NCI-H2029 treated with DMSO at 0.1 percent for 48 hours (cell line): ENCODE measurements at places on chromosomes 3 and 15.

- no peak for DNase-seq
These were observed 560.0 kb upstream of the CFAP20DC start for GRCh38 chr3:59609657-59610348.

- DNase-seq = no peak
These were observed 12.1 kb downstream of the GOLM2 start for GRCh38 chr15:44300572-44300971.

GRCh38 chr15:101127506-101128076, 124.3 kb downstream of the CHSY1 start:
- peak; percentile 11 for DNase-seq

DNA sequence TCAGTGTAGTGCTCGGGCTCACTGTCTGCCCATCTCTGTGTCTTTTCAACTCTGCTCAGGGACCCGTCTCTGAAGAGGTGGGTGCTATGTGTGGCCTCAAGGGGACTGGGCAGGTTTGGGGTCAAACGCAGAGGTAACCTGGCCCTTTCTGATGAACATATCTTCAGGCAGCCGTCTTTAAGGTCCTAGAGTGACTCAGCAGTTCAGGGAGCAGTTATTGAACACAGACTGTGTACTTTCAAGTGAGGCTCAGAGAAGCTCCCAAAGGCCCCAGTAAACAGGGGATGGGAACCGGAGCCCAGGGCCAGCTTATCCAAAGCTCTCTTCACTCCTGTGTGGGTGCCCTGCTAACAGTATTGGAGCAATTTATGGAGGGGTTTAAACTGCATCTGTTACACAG, 73.1 kb downstream of the WDR76 start:
- DNase-seq = no peak

- DNase-seq = no peak
These were observed 82.6 kb upstream of the TLE3 start for GRCh38 chr15:70180186-70180875.

GRCh38 chr3:194123726-194124125, 12.2 kb upstream of the HES1 start:
- DNase-seq = no peak

- no peak for DNase-seq
These were observed 515 bp downstream of the ADAM10 start for GRCh38 chr15:58748852-58749531.

DNA sequence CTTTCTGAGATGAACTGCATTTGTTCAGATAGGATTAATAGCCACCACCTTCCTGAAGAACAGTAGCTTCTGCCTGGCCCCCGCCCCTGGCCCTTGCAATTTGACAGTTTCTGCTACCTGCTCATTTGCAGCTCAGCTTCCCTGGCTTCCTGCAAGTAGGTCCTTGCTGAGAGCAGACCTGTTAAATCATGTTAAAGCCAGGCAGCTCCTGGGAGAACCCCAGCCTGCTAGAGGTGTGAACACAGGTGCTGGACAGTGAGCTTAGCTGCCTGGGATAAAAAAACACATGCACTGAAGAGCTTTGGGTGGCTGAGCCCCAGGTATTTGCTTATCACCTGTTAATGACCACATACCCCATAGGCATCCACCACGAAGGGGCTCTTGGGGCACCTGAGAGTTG, 143.4 kb downstream of the PTPRG start:
- no peak for DNase-seq

- no peak for DNase-seq
These were observed 19.5 kb upstream of the SPESP1 start for GRCh38 chr15:68910816-68911215.

GRCh38 chr3:25751725-25752124, 31.5 kb downstream of the NGLY1 start:
- no peak for DNase-seq

GRCh38 chr15:72182673-72183072, 14.9 kb downstream of the GRAMD2A start:
- no peak for DNase-seq

- DNase-seq = peak; percentile 90
These were observed 50.6 kb downstream of the SLC6A6 start for GRCh38 chr3:14452740-14453710.

DNA sequence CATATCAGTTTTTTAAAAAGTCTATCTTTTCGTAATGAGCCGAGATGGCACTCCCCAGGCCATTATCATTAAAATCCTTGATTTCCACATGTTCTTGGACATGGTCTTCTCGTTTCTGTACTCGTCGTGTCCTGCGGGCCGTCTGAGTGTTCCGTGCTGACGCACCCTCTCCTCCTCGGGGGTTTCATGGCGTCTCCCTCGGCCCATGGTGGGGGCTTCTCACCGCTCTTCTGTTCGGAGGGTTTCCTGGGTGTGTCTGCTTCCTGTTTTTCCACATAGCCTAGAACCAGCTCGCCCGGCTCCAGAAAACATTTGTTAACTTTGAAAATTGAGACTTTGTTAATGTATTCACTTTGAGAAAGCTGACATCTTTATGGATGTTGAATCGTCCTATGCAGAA, 92.7 kb downstream of the VGLL4 start:
- no peak for DNase-seq

- no peak for DNase-seq
These were observed 15.0 kb upstream of the CCDC50 start for GRCh38 chr3:191314109-191314728.

DNA sequence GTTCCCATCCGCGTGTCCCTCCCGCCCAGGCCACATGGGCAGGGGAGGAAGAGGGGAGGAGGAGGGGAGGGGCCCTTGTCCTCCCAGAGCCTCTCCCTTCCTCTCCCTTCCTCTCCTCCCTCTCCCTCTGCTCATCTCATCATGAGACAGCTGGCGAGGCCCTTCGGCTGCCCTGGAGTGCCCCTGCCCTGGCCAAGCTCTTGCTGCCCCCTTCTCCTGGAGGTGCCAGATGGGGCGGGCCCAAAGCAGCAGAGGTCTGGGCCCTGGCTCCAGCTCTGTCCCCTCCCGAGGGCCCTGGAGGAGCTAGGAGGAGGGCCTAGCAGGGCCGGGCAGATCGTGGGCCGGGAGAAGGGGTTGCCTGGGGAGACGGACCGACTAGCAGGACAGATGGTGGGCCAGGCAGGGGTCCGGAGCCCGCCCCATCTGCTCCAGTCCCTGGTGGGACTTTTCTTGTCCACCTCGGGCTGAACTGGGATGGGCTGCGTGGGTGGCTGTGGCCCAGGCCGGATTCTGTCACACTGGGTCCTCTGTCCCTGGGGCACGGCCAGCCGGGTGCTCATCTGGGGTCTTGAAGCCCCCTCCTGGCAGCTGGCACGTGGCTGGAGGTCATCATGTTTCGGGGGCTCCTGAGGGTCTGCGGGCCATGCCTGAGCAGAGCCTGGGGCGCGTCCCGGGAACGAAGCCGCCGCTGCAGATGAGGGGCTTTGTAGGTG, 183.4 kb downstream of the GOLGA6L6 start:
- DNase-seq = no peak

DNA sequence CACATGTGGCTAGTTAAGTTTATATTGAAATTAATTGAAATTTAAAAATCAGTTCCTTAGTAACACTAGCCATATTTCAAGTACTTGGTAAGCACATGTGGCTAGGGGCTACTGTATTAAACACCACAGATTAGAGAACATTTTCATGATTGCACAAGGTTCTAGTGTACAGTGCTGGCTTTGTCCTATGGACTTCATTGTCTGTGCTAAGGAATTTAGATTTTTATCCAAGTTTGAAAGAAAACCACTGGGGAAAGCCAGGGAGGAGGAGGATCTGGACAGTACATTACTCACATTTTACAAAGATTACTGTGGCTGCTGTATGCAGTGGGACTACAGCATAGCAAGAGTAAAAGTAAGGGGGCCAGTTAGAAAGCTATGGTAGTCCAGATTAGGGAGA, 13.9 kb downstream of the STAC start:
- DNase-seq = no peak

GRCh38 chr15:71080166-71080565, 35.1 kb upstream of the THSD4 start:
- no peak for DNase-seq

DNA sequence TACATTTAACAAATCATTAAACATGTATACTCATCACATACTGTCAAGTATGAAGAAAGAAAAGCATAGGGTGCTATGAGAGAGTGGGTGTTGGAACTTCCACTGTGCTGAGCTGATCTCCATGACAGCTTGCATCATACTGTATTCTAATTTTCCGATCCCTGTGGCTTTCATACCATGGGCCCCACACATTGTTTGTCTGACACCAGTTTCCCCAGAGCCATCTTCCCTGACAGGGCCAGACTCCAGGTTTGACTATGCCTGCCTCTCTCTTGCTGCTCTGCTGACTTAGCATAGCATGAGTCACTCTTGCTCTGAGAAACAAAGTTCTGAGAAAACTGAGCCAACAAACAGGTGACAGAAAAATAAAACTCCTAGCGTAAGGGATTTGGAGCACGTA, 37.0 kb upstream of the CASR start:
- no peak for DNase-seq

DNA sequence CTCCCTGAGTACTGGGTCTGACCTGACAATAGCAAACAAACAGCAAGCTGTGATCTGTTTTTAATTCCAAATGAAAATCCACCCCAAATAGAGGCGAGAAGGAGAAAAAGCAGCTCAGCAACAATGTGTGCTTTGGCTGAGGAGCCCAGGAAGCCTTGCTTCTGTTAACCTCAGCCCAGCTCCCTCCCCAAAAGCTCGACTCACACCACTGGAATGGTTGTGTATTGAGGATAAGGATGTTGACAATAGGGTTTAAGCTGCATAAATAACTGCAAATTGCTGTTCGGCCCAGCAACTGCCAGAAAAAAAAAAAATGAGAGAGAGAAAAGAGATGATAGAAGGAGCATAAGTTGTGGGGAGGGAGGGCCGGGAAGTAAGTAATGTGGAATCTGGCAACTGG, 104.0 kb upstream of the TBC1D5 start:
- no peak for DNase-seq

- no peak for DNase-seq
These were observed 195.7 kb upstream of the PDZRN3 start for GRCh38 chr3:73820431-73820830.

DNA sequence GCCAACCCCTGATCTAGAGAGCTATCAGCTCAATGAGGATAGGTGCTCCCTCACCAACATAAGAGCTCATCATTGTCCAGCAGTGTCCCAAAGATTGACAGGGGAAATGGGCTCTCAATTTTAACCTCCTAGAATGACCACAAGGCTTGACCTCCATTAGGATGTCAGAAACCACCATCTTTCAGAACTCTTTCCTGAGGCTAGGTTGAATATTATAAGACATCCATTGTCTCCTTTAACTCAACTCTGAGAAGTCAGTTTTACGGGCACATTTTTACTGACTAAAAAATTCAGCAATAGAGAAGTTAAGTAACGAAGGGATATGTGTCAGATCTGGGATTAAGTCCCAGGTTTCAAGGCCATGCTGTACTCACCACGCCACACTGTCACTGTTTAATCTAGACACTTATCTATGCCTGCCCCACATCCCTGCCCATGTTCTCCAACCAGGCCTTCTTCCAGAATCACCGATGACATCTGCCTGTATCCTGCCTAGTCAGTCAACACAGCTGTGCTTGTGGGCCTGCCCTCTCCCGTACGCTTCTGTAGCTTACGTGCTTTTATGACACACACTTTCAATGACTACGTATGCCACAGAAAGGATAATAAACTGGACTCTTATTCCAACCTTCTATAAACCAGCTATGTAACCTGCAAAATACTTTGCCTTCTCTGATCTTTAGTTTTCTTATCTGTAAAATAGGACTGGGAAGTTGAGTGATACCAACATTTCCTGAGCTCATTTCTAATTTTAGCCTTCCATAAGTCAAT, 17.1 kb upstream of the MUC13 start:
- DNase-seq = peak; percentile 39

GRCh38 chr15:46636206-46636605, 1001.4 kb downstream of the SQOR start:
- DNase-seq = no peak
